Pancreas (tissue), 10 donors: ENCODE measurements at places on chromosomes 5 and 9. TPM values are rescaled to one million over a fixed set of nuclear protein-coding genes. Genes with fewer than 3 reads are reported as not detected.

C1QTNF3 gene
- 2.0 TPM for total RNA-seq

- H3K4me1 ChIP-seq = no peaks in the 10 kb centered on the region
- no peak overlapping the region for H3K27ac ChIP-seq
- no peaks in the 10 kb centered on the region for H3K36me3 ChIP-seq
- DNase-seq = no peak
- H3K4me3 ChIP-seq = no peak overlapping the region
Measured at GRCh38 chr5:97943036-97943435, 760.0 kb upstream of the RIOK2 start.

PCDHGA7 gene
- 1.6 TPM for total RNA-seq

DNA sequence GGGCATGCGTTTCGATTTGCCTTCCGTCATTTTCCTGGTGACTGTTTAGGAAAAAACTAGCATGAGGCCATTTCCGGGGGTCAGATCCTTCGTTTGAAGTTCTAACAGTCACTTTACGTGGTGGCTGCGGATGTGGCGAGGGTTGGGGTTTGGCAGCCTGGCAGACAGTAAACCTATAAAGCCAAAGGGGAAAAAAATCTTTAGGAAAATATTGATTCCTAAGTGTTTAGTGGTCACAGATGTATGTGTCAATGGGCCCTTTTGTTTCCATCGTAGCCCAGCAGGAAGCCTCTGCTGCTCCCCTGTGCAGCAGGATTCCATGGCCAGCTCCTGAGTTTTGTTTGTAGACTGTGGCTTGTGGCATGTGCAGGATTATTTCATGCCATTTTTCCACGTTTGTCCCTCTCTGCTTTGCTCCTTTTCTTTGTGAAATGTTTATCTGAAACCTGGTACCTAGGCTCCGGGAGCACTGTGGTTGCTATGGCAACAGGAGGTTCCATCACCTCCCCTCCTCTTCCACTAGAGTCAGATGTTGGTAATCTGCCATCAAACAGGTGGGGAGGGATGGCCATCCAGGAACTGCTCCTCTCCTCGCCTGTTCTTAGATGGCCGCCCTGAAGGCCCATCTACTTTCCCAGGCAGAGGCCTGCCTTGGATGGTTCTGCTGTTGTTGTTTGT lies 202.3 kb downstream of the AOPEP start:
- no peak overlapping the region for H3K4me3 ChIP-seq
- H3K4me1 ChIP-seq = no peaks in the 10 kb centered on the region
- DNase-seq = no peak
- H3K27ac ChIP-seq = no peak overlapping the region

DNA sequence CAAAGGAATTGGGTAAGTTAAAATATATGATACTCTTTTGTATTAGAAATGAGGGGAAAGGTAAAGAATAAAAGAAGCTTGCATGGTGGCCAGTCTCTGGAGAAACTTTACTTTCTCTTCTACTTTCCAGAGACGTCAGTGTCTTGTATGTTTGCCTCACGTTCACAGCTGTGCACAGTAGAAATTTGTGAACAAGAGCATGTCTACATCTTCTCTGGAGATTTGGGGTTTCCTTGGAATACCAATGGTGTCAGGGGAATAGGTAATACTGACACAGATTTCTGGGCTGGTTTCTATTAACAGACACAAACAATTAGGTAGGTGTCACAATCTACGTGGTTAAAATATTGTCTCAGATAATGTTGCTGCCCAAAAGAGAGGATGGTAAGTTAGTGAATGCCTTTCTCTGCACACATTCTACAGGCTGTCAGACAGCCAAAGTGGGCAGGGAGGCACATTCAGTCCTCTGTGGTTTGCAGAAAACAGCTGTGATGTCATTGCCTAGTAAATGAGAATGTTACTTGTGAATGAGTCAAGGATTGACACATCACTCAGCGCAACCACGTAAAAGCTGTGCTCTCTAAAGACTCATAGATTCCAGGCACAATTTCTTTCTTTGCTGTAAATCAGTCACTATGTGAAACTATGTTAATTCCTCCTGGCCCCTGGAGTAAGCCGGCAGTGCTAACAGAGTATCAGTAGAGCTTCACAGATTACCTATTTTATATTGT lies 397.1 kb downstream of the MAN2A1 start:
- H3K4me3 ChIP-seq = no peak overlapping the region
- no peaks in the 10 kb centered on the region for H3K27me3 ChIP-seq
- no peak for DNase-seq

DNA sequence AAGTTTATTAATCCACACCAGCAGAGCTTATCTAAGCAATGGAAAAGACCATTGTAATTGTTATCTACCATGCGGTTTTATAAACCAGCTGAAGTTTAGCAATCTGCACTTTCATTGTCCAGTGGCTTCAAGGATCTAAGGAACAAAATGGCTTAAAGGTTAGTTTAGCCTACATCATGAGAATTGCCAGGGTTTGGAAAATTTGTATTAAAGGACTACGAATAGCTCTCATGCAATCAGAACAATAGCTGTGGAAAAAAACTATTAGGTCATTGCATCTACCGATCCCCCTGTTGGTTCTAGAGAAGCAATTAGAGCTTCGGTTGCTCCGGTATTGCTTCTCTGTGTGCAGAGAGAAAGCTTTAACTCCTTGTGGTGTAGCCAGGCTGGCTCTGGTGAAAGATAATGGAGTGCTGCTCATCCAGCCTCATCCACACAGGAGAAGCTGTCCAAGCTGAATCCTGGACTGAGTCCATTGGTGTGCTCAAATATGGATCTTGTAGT lies 86.3 kb upstream of the SLC12A2 start:
- DNase-seq = no peak
- no peaks in the 10 kb centered on the region for H3K27me3 ChIP-seq
- no peak overlapping the region for H3K27ac ChIP-seq
- H3K36me3 ChIP-seq = no peaks in the 10 kb centered on the region
- no peaks in the 10 kb centered on the region for H3K4me1 ChIP-seq

PDE6A gene
- total RNA-seq = not detected

POLR3G gene
- 1.2 TPM for total RNA-seq

DNA sequence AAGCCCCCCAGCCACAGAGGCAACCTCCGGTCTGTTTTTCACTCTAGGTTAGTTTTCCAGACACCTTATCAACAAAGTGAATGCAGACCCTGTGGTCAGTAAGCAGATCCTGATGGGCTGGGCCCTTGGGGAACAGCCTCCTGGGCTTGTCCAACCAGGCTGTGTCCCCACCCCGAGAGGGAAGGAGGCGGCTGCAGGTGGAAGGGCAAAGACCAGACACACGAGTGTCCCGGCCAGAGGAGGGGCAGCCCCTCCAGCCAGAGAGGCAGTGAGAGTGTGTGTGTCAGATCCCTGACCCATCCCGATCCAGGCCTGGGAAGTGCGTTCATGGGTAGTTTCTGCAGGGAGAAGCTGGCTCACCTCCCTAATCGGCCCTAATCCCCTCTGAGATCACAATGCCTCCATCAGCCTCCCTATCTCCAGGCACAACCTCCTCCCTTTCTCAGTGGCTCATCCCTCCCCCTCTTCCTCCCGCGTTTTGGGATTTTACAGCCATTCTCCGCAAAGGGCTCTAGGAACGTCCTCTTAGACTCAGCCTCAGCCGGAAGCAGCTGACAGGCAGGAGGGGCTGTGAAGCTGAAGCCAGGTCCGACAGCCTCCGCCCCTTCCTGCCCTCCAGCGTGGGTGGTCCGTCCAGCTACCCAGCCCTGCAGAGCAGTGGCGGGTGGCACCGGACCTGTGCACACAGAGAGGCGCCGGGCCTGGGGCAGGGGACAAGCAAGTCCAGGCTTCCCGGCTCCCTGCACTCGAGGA lies 9.7 kb downstream of the SLC12A7 start:
- no peak overlapping the region for H3K27ac ChIP-seq
- DNase-seq = no peak
- H3K4me1 ChIP-seq = peaks cover 34% of the 10 kb centered on the region
- H3K36me3 ChIP-seq = no peaks in the 10 kb centered on the region
- no peaks in the 10 kb centered on the region for H3K27me3 ChIP-seq
- H3K4me3 ChIP-seq = no peak overlapping the region

DNA sequence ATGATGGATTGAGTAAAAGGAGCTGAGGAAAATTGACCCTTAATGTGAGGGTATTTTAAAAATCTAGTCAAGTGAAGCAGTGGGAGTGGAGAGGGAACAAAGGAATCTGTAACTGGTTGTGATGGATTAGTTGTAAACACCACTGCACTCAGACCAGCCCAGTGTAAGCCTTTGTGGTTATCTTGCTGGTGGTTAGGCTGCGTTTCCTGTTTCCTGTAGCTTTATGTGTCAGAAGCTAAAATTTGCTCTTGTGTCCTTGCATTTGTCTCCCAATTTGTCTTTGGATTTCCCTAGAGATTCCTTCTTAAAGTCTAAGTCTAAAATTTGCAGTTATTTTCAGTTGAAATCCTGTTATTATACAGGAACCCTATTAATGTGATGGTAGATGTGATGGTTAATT lies 6.3 kb downstream of the IFNA21 start:
- H3K4me1 ChIP-seq = no peaks in the 10 kb centered on the region
- no peak for DNase-seq
- H3K36me3 ChIP-seq = no peaks in the 10 kb centered on the region
- no peak overlapping the region for H3K4me3 ChIP-seq
- no peak overlapping the region for H3K27ac ChIP-seq
- H3K27me3 ChIP-seq = no peaks in the 10 kb centered on the region

GRCh38 chr9:90770927-90771326 lies 30.7 kb upstream of the SYK start:
- H3K4me3 ChIP-seq = no peak overlapping the region
- H3K27ac ChIP-seq = no peak overlapping the region
- DNase-seq = no peak
- H3K36me3 ChIP-seq = no peaks in the 10 kb centered on the region
- no peaks in the 10 kb centered on the region for H3K4me1 ChIP-seq
- no peaks in the 10 kb centered on the region for H3K27me3 ChIP-seq

TLR4 gene
- total RNA-seq = 1.3 TPM

LRRC19 gene
- 0.08 TPM for total RNA-seq

ARHGEF37 gene
- total RNA-seq = 9.6 TPM

ANXA1 gene
- total RNA-seq = 4.6 TPM

SPATA31C1 gene
- not detected for total RNA-seq

ARSI gene
- not detected for total RNA-seq

CTXN3 gene
- not detected for total RNA-seq

- no peak overlapping the region for H3K4me3 ChIP-seq
- no peak for DNase-seq
- H3K36me3 ChIP-seq = no peaks in the 10 kb centered on the region
- H3K27me3 ChIP-seq = no peaks in the 10 kb centered on the region
- no peaks in the 10 kb centered on the region for H3K4me1 ChIP-seq
Measured at GRCh38 chr9:10127867-10128266, 484.9 kb downstream of the PTPRD start.

DNA sequence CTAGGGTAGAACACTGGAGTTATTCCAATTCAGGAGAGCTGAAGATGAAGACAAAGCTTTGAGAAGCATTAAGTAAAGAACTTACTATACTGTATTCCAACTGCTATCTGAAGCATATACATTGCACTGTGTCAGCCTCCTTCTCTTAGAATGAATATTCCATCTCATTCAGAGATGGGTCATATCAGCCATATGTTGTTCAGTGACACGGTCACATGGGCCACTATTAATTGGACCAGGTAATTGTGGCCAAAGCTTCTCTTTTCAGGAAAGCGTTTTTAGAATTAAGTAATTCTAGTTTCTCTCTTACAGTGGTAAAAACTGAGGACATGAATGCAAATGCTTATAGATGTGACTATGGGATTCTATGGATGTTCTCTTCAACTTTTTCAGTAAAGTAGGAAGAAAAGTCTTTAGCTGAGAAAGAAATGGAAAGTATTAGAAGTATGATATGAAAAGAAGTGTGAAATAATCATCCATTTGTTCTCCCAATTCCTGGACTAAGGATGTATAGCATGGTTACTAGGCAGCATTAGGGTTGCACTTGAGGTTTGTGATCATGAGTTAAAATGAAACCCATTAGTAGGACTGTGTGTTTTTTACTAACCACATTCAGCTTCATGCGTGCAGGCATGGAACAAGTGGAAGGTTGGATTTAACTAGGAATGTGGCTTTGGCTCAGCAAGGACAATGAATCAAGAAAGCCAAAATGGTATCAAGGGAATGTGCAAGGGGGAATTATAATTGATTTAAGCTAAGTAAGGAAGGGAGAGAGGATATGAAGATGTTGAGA lies 40.9 kb downstream of the CETN3 start:
- no peaks in the 10 kb centered on the region for H3K27me3 ChIP-seq
- no peak for DNase-seq

QRFP gene
- total RNA-seq = not detected

C1QTNF2 gene
- total RNA-seq = not detected

PRDM9 gene
- total RNA-seq = not detected

IQGAP2 gene
- total RNA-seq = 33.5 TPM

- H3K27me3 ChIP-seq = no peaks in the 10 kb centered on the region
- H3K27ac ChIP-seq = no peak overlapping the region
Measured at GRCh38 chr5:67095346-67096171, 101.0 kb downstream of the CD180 start.

- no peaks in the 10 kb centered on the region for H3K27me3 ChIP-seq
- DNase-seq = no peak
- no peak overlapping the region for H3K4me3 ChIP-seq
- no peaks in the 10 kb centered on the region for H3K4me1 ChIP-seq
Measured at GRCh38 chr9:16545639-16546038, 324.8 kb downstream of the BNC2 start.

DNA sequence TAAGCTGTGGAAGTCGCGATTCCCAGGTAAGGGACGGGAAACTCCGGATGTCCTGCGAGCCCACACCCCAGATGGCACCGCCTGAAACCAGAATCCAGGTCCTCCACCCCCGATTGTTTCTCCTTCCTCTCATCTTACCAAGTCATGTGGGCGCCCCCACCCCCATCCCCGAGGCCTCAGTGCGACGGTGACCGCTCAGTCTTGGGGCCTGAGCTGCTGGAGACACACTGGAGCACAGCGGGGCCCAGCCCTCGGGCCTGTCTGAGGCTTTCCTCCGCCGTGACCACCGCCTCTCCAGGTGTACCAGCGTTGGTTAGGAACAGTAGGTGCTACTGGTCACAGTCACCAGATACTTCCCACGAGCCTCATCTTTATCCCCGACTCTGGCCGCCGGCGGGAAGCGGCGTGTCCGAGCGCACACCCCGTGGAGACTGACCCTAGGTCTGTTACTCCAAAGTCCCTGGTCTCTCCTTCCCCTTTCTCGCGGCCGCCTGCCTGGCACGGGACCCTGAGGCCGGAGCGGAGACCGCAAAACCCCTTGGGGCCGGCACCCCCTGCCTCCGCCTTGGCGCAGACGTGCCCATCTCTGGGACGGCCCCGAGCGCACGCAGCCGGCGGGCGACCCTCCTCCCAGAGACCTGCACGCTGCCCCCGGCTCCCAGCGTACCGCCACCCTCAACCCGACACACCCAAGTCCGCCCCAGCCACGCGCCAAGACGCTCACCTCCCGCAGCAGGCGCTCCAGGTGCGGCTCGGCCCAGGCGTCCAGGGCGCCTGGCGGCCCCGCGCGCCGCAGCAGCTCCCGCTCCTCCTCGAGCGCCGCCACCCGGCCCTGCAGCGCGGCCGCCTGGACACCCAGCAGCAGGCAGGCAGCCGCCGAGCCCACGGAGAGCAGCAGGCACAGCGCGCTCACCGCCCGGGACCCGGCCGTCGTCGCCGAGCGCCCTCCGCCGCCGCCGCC lies 733 bp downstream of the COL23A1 start:
- no peak overlapping the region for H3K27ac ChIP-seq
- no peaks in the 10 kb centered on the region for H3K4me1 ChIP-seq
- DNase-seq = no peak
- H3K27me3 ChIP-seq = no peaks in the 10 kb centered on the region
- peak overlapping the region; percentile 24 for H3K4me3 ChIP-seq
- no peaks in the 10 kb centered on the region for H3K36me3 ChIP-seq

- H3K27ac ChIP-seq = no peak overlapping the region
- no peaks in the 10 kb centered on the region for H3K36me3 ChIP-seq
- H3K4me3 ChIP-seq = no peak overlapping the region
- H3K27me3 ChIP-seq = no peaks in the 10 kb centered on the region
Measured at GRCh38 chr5:103389846-103390245, 131.3 kb downstream of the MACIR start.
